Kidney epithelial cell (primary cell): ENCODE measurements at places on chromosomes 5 and 9. TPM values are rescaled to one million over a fixed set of nuclear protein-coding genes. Genes with fewer than 3 reads are reported as not detected.

- no peak for DNase-seq
Observed at GRCh38 chr5:55278778-55279177, 28.7 kb downstream of the DHX29 start.

DNA sequence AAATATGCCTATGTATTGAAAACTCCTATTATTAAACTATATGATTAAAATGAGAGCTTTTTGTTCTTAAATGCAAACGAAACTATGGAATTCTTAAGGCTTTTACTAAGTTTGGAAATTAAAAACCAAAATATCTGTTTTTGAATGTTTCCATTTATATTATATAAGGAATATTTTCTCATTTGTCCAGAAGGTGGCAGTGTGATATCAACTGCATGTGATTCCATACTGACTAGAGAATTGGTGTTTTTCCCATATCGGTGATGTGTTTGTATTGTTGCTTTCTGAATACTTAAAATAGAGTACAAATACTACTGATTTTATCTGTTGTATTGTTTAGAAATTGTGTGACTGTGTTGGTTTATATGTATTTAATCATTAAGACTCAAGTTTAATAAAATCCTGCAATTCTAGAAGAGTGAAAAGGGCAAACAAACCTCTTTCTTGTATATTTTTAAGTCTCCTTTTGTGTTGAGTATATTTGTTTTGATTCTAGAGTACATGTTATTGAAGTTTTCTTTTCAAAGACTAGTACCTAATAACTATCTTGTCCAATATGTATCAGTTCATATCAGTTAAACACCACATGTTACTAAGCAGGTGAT is 320.8 kb downstream of the CCDC171 start:
- DNase-seq: peak; percentile 16

DNA sequence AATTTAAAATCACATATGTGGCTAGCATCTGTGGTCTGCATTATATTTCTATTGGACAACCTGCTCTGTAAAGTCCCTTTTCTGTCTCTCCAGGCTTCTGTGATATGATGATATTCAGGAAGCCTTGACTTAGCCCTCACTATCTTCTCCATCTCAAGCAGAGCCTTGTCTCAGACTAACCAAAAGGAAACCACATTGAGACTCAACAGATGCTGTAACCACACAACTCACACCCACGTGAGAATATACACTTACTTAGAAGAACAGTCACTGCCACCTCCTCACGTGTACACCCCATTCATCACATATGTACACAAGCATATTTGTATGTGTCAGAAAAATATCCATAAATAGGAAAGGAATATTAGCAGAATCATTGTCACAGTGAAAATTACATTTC is 33.6 kb downstream of the HTR4 start:
- DNase-seq: no peak

F12 gene
- total RNA-seq: 4.0 and 5.1 TPM in 2 replicates

TPPP gene
- 1.9 and 2.5 TPM in 2 replicates for total RNA-seq

GRCh38 chr5:67209141-67209771 is 12.7 kb upstream of the CD180 start:
- DNase-seq: peak; percentile 45

GABRB2 gene
- 0.07 TPM in 1 of 2 replicates, not detected in the other for total RNA-seq

- DNase-seq: no peak
Observed at GRCh38 chr5:80129146-80129545, 94.0 kb downstream of the THBS4 start.

DNA sequence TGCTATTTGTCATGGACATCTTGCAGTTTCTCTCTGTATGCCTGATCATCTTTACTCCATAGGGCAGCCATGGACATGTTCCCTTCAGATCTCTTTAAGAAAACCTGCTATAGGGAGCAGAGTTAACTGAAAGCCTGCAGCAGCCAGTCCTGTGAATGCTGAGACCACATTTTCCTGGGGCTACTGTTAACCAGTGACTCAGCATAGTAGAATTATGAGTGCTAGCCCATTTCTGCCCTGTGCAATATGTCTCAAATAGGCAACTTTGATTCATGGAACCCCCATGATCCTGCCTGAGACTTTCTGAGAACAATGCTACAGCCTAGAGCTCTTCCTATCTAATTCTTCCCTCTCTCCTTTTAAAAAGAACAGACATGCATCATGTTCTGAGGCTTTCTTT is 624.2 kb downstream of the CHSY3 start:
- no peak for DNase-seq

RNF183 gene
- not detected in 2 replicates for total RNA-seq

BAAT gene
- total RNA-seq: not detected in 2 replicates

GRCh38 chr5:180291234-180291940 is 496 bp downstream of the MAPK9 start:
- no peak for DNase-seq

DNA sequence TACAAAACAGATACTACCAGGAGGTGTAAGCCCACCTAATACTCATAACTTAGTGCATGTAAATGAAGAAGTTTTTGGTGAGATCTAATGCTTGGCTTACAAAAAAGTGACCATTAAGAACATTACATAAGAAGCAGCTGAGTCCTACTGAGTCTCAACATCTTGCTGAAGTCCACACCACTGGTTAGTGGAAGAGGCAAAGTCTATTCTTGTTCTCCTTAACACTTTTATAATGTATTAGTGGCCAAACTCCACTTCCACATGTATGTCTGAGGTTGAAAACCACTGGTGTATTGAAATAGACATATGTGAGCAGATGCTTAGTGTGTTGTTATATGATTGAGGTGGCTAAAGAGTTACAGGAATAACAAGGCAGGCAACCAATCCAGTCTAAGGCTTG is 18.9 kb upstream of the GDA start:
- no peak for DNase-seq

DNA sequence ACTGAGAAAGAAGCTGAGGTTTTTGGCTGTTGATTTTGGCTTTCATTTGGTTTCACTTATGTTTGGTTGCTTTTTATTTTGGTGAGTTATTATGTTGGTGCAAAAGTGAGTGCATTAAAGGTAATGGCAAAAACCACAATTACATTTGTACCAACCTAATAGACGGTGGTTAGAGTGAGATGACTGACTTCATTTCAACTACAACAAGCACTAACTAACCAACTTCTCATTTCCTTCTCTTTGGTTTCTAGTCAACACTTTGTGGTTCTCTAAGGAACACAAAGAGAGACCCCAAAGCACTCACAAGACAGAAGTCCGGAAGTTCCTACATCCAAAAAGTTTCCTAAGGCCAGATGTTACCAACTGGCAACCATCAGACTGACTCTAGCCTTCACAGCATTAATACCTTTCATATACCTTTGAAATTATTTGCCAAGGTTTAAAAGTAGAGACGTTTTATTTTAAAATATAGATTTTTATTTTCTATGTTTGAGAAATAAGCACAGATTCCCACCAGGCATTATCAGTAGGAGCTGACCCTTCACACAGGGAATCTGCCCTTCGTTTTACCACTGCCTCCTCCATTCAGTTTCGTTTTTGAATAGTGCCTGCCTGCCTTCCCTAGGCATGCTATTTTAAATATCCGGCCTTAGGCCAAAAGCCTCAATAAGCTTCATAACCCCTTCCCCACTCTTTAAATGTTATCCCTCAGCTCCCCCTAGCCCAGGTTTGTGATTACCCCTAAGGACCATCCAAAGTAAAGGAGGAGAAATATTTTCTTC is 301.1 kb upstream of the PTGER4 start:
- DNase-seq: no peak

DEPDC1B gene
- 10.6 TPM in 2 replicates for total RNA-seq

- no peak for DNase-seq
Observed at GRCh38 chr5:142800776-142801494, 30.8 kb downstream of the ARHGAP26 start.

NAIP gene
- 1.6 and 2.3 TPM in 2 replicates for total RNA-seq

GRCh38 chr5:176781054-176781375 is 29.3 kb upstream of the UNC5A start:
- DNase-seq: no peak

SOX30 gene
- 0.08 TPM in 1 of 2 replicates, not detected in the other for total RNA-seq

FGFR4 gene
- total RNA-seq: 16.4 and 34.5 TPM in 2 replicates

GRCh38 chr5:102996011-102996575 is 123.8 kb downstream of the GIN1 start:
- DNase-seq: no peak

GRCh38 chr9:74951725-74952151 is 974 bp downstream of the C9orf40 start:
- no peak for DNase-seq

DNA sequence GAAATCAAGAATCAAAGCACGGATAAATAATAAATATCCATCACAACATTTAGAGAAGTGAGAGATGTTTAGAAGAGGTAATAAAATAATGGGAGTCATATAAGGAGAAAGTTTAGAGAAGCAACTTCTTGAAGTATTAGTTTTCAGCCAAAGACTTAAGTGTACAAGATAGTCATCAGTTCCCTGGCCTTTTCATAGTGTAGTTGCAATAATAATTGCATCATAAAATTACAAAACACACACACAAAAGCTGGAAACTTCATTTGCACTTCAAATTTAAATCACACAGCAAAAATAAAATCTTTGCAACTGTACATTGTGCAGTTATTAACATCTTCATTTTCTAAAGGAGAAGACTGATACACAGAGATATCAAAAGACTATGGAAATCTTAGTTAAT is 319.1 kb upstream of the RGMB start:
- no peak for DNase-seq

- no peak for DNase-seq
Observed at GRCh38 chr9:19173598-19174125, 46.4 kb upstream of the PLIN2 start.

- DNase-seq: no peak
Observed at GRCh38 chr9:101590901-101591300, 3.9 kb downstream of the PPP3R2 start.

- no peak for DNase-seq
Observed at GRCh38 chr9:97136421-97136820, 97.5 kb upstream of the CTSV start.

- DNase-seq: no peak
Observed at GRCh38 chr9:115606838-115607237, 488.9 kb upstream of the TNC start.

DNA sequence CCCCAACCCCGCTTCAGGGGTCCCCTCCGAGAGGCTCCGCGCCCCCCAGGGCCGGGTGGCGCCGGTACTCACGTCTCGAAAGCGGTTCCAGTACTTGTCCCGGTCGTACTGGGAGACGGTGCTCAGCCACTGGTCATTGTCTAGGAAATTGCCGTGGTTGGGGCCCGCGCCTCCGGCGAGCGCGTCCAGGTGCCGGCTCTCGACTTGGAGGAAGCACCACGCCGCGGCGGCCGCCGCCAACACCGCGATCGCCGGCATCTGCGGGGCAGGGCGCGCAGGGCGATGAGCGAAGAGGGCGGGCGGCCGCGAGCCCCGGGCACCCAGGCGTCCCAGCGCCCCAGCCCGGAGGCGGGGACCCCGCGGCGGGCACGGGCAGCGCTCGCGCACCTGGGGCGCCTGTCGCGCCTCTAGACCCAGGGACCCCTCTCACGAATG is 808 bp downstream of the SPOCK1 start:
- no peak for DNase-seq

BARHL1 gene
- not detected in 2 replicates for total RNA-seq

INSL6 gene
- not detected in 2 replicates for total RNA-seq

DNA sequence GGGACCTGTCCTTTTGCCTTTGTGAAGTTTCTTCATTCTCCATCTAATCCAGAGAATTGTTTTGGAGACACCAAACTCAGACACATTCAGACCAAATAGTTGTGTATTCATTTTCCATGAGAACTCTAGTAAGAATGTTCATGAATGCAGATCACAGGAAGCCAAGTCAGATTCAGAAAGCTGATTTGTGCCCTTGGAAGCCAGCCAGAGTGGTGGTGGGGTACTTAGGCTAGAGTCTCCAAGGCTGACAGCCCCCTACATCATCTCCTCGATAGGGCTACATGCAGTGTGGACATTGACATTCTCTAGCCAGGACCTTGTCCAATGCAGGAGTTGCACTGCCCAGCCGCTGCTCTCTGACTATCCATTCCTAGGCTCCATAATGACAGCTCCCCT is 137.6 kb downstream of the UGCG start:
- no peak for DNase-seq

PTPDC1 gene
- total RNA-seq: 8.8 and 8.9 TPM in 2 replicates

DNA sequence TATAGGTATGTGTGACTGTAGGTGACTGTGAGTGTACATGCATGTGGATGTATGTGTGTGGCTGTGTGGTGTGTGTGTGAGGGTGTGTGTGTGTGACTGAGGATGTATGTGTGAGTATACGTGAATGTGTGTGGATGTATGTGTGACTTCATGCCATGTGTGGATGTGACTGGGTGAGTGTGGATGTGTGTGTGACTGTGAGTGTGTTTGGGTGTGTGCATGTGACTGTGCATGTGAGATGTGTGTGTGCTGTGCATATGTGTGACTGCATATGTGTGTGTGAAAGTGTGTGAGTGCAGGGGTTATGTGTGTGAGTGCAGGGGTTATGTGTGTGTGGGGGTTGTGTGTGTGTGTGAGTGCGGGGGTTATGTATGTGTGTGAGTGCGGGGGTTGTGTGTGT is 42.3 kb downstream of the RXRA start:
- DNase-seq: no peak

IL3 gene
- not detected in 2 replicates for total RNA-seq

CDKN2B-AS1 gene
- total RNA-seq: 0.04 and 0.14 TPM in 2 replicates

DNA sequence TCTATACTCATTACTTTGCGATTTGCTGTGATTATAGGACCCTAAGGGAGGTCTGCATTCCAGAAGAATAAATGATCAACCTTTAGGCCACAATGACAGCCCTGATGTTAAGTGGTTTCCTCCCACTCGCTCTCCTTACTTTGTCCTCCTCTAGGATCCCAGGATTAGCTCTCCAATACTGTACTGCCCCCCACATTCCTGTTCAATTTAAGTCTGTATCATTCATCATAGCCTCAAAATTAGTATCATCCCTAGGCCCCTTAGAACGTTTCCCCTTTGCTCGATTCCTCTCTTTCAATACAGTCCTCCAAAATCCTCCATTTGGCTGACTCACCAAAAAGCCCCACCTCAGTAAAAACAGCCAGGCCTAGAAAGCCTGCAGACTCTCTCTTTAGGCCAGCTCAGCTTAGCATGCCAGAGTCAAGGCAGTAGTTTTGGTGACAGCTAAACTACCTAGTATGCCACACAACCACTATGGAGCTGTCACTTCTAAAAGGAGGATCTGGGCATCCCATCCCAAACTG is 24.4 kb downstream of the RNF145 start:
- DNase-seq: peak; percentile 62

DNA sequence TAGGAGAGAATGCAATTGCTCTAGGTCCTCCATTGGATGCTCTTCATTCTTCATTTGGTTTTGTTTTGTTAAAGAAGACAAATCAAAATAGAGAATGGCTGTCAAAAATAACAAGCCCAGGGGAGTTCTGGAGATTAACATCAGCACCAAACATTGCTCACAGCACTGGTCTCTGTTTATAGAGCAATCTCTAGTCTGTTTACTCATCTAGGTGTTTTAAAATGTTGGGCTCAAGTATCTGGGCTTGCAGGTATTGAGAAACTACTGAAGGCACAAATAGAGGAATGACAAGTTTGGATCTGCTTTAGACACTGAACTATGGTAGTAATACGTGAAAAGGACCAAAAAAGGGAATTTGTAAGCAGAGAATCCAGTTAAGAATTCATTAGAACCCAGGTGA is 77.0 kb upstream of the TMC1 start:
- no peak for DNase-seq
